ENCODE measurements at places on chromosomes 13 and 19. TPM values are rescaled to one million over a fixed set of nuclear protein-coding genes. Genes with fewer than 3 reads are reported as not detected.

The HSH2D gene
- 0.83 TPM for total RNA-seq

The RXFP2 gene
- not detected for total RNA-seq

The PSG2 gene
- not detected for total RNA-seq

The SIGLEC10 gene
- 4.1 TPM for total RNA-seq

The CHERP gene
- total RNA-seq: 11.2 TPM

The TEAD2 gene
- 73.2 TPM for total RNA-seq

The KIR3DL1 gene
- total RNA-seq: not detected

The LPAR2 gene
- total RNA-seq: 1.2 TPM

The PRX gene
- total RNA-seq: 5.8 TPM

The COX7A1 gene
- total RNA-seq: 116 TPM

The CLEC11A gene
- total RNA-seq: 15.4 TPM

The KCNJ14 gene
- 0.50 TPM for total RNA-seq

The TSKS gene
- not detected for total RNA-seq

The KLK3 gene
- not detected for total RNA-seq

The AMH gene
- 3.7 TPM for total RNA-seq

The RFPL4AL1 gene
- total RNA-seq: not detected

The CEACAM3 gene
- 0.26 TPM for total RNA-seq

The HNRNPA1L2 gene
- 4.5 TPM for total RNA-seq

The UBE2L5 gene
- total RNA-seq: 0.39 TPM

The FUT6 gene
- not detected for total RNA-seq

The DZIP1 gene
- total RNA-seq: 31.3 TPM

The TUBB4A gene
- total RNA-seq: 4.7 TPM

The CELF5 gene
- not detected for total RNA-seq

The ACP7 gene
- total RNA-seq: not detected

The C19orf38 gene
- total RNA-seq: 0.97 TPM

The LINGO3 gene
- total RNA-seq: not detected

The CKM gene
- total RNA-seq: not detected

The OR4F17 gene
- not detected for total RNA-seq

The TEX26 gene
- not detected for total RNA-seq

The FXYD7 gene
- total RNA-seq: 0.71 TPM

The IFNL1 gene
- not detected for total RNA-seq

The SUPT5H gene
- 87.6 TPM for total RNA-seq

The ZNF628 gene
- 16.6 TPM for total RNA-seq

The ZNF730 gene
- total RNA-seq: not detected

The KLK8 gene
- total RNA-seq: not detected

The ZNF524 gene
- total RNA-seq: 36.2 TPM

The ARL11 gene
- total RNA-seq: 0.29 TPM

The OR7A5 gene
- not detected for total RNA-seq

Measured in esophagus muscularis mucosa (tissue), 4 donors.